Central memory CD4-positive, alpha-beta T cell (primary cell): ENCODE measurements at places on chromosomes 4 and X.

DNA sequence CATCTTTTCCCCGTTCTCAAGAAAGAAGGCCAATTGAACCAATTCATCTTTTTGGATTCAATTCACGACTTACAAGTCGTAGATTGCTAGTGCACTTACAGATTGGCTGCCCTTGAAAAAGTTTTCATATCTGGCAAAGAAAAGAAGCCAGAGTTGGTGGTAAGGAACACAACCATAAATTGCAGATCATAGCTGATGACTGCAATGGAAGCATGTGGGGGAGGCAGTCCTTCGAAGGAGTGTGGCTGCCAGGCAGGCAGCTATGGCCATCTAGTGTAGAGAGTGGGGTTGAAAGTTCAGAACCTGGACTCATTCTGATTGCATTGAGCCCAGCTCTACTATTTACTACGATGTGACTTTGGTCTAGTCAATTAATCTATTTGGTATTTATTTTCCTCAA is 4.5 kb downstream of the GPM6A start:
- DNase-seq: no peak

DNA sequence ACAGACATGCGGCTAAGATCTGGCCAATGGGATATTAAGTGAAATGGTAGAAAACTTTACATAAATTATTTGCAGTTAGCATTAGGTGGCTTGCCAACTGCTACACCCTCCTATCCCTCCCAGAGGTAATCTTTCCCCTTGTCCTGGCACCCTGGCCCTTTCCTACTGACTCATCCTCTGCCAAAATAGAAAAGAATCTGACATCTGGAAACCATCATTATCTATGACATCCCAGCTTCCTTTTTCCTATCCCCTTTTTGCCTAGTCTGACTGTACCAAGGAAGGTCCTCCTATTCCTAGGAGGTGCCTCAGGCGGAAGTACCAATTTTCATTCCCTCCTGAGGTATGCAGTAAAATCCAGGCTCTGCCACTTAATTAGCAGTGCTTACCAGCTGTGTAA is 163.6 kb upstream of the KLF3 start:
- DNase-seq: no peak

DNA sequence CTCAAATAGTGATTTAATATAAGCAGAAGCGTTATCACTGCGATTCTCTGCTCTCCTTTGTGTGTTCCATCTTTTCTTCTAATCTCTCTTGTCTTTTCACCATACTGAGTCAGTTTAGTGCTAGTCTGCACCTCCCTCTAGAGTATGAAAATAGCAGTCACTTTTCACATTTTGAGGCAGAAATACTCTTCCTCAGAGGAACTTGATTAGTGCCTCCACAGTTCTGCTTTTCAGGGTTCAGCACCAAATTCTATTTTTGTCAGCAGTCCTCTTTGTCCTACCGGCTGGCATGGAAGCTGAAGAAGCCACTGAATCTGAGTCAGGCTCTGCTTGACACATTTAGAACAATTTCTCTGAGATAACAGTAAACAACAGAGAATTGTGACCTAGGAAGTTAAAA is 49.7 kb upstream of the ANKRD17 start:
- DNase-seq: no peak

- DNase-seq: no peak
Measured at GRCh38 chr4:176002007-176002613, 63.5 kb upstream of the WDR17 start.

- no peak for DNase-seq
Measured at GRCh38 chrX:69033936-69034335, 131.3 kb downstream of the PJA1 start.

DNA sequence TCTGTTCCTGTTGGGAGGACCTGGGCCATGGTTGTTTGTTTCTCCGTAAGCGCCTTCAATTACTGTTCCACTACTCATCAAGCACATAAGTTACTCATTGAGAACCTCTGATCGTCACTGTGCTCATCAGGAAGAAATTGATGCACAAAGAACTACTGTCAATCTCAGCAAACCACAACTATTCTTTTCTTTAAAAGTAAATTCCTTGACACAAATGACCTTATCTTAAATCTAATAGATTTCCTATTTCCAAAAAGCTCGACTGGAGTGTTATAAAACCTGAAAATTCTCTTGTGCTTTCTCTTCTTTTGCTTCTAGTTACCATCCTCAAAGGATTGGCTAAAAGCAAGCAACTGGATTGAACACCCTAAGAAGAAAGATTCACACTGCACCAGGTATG is at the start of gene MUC7:
Gene MUC7, plus strand, starts transcription at position 301 of the 400 bp plus-strand sequence. CDS start 1,825 bp downstream, outside the sequence.
- DNase-seq: no peak

DNA sequence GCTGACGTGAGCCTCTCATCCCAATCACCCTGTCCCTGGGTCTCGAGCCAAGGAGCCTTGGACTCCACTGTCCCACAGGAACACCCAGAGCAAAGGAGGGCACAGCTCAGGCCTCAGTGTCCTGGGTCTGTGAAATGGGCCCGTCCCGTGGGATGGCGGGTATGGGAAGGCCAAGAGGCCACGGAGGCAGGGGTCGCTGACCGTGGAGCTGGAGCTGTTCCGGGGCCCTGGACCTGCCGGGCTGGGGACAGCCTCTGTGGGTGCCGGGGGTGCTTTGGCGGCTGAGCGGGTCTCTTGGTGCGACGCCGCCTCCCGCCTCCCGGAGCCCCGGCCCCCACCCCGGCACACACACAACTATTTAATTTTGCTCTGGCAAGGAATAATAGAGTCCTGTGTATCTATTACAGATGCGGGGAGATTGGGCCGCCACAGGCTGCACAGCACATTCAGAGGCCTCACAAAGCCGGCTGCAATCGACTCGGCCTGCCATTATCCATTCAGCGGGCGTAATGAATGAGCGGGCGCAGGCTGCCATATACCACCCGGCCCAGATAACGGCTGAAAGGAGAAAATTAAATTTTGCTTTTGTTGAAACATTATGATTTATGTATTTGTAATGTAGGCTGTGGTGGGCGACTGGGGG is 83.9 kb upstream of the NKX1-1 start:
- no peak for DNase-seq

GRCh38 chrX:132657876-132658275 is 169.0 kb upstream of the MBNL3 start:
- DNase-seq: no peak

DNA sequence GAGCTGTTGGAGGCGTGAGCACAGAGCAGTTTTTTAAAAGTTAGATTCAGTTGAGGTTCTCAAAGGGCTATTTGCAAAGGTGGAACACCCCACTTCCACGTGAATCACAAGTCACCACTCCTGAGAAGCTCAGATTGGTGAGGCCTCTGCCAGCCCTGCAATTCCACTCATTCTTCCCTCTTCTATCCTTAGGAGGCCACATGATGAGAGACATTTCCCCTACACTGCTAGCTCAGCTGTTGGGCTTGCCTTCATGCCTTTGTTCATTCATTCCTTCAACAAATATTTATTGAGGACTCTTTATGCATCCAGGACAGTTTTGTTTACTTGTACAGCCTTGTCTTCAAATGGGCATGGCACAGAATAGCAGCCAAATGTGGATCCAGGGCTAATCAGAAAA is 3.7 kb downstream of the SRPX2 start:
- DNase-seq: no peak

DNA sequence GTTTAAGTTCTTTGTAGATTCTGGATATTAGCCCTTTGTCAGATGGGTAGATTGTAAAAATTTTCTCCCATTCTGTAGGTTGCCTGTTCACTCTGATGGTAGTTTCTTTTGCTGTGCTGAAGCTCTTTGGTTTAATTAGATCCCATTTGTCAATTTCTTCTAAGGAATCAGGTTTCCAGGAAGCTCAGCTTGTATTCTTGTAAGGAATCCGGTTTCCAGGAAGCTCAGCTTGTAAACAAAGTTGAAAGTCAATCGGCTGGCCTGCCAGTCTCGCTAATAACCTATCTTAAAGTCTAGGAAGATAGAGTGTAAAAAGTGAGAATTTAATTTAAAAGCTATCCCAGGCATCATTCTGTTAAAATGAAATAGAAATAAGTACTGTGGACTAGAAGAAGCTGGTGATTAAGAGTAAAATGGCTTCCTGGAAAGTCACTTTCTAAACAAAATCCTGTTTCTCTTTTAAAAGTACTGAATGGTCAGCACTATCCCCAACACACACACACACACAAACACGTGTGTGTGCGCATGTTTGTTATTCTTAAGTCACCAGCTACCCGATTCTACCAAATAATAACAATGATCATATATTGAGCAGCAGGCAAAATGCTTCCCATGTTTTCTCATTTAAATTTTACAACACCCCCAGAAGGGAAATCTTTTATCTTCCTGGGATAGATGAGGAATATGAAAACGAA is 171.7 kb downstream of the PAPSS1 start:
- no peak for DNase-seq

DNA sequence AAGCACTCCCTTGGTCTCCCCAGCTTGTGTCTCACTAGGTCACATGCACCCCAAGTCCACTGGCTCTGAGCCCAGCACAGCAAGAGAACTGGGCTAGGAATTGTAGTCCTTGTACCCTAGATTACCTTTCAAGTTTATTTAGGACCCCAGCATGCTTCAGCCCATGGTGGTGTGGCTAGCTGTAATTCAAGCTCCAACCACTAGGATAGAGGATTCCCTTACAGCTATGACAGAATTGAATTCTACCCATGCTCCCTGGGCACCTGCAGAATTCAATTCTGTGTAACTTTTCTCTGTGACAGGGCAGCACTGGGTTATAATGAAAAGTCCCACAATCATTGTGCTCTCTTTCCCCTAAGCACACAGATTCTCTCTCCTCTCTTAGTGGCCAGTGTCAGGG is 253.8 kb upstream of the DMD start:
- DNase-seq: no peak

DNA sequence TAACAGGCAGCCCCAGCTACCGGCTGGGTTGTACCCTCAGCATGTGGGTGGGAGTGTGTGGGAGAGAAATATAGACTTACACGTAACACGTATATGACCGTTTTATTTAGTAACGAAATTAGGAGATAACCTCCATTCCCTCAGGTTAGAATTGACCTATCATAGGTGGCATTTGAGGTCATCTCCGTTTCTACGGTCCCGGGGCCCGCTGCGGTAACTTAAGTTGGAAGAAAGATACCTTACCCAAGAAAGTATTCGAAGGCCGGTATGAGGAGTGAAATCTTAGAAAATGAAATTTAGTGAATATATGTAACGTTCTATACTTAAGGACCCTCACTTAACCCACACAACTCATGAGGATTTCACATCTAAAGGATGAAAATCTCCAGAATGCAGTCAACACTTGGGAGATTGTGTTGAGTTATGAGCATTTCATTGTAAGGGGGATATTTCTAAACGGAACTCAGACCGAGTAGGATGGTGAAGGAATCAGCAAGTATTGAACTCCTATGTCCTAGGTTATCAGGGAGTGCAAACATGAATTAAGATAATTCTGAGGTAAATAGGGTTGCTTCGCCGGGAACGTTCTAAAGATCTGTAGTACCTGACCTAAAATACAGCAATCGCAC is 891 bp downstream of the CISD2 start:
- no peak for DNase-seq

DNA sequence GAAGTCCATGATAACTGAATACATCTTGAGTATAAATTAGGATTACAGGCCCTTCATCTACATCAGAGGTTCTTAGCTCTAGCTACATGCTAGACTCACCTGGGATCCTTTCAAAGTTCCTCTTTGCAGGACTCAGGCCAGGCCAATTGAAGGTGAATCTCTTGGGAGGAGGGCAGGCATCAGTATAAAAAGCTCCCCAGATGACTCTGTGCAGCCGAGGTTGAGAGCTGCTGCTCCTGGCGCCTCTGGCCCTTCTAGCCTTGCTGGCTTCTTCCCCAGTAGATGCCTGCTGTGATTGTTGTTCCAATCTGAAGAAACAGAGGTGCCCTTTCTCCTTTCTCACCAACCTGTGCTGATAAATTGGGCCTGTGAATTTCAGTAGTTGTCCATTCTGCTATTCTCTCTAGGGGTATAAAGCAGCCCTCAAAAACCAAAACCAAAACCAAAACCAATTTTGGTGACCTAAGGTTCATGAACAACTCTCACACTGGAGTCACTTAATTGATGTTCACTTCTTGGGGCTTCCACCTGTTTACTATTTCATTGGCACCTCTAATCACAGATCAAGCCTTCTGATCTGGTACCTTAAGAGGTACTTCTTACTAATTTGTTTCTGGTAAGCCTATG is 78.7 kb downstream of the SUPT20HL2 start:
- DNase-seq: no peak

GRCh38 chr4:51825341-51825740 is 17.6 kb upstream of the DCUN1D4 start:
- DNase-seq: no peak

- no peak for DNase-seq
Measured at GRCh38 chrX:70960730-70961129, 29.8 kb upstream of the SLC7A3 start.

GRCh38 chrX:38898261-38898660 is 97.0 kb downstream of the MID1IP1 start:
- no peak for DNase-seq

- DNase-seq: no peak
Measured at GRCh38 chr4:14994242-14994641, 8.0 kb upstream of the CPEB2 start.

GRCh38 chrX:127025013-127025412 is 205.5 kb downstream of the PRR32 start:
- no peak for DNase-seq

DNA sequence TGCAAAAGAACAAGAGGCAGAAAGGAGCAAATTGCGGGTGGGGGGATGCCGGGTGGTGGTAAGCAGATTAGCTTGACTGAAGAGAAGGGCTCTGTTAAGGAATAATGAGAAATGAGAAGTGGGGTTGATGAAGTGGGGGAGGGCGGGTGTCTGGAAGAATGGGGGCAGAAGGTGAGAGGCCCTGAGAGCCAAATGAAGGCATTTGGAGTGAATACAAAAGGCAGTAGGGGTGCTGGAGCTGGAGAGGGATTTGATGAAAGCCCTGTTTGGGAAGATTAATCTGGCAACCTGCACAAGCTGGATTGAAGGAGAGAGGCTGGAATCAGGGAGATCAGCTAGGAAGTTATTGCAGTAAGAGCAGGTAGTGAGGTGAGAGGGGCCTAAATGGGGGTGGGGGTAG is 82.1 kb downstream of the GUCY2F start:
- no peak for DNase-seq

- no peak for DNase-seq
Measured at GRCh38 chr4:108465886-108466500, 154.4 kb upstream of the RPL34 start.

DNA sequence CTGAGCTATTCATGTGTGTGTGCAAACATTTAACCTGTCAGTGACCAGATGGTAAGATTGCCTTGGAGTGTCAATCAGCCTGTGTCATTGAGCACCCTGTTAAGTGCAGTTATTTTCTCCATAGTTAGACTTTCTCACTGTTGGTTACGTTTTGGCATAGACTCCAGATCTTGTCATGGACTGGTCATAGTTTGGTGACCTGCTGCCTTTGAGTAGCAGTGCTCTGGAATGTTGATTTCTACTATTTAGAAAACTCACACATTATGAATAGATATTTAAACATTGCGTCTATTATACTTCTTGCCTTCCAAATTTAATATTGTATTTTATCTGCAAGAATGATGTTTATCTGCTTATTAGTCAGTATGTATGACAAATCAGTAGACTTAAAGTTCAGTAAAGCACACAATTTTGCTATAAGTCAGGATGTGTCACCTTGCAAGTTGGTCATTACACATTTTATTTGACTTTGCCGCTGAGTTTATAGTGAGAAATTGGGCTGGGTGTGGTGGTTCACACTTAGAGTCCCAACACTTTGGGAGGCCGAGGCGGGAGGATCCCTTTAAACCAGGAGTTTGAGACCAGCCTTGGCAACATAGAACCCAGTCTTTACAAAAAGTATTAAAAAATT is 42.4 kb downstream of the KIAA0232 start:
- no peak for DNase-seq
